Thymus (tissue), 14 donors: ENCODE measurements at places on chromosomes 1 and 21. TPM values are rescaled to one million over a fixed set of nuclear protein-coding genes. Genes with fewer than 3 reads are reported as not detected.

LCE1F gene
- total RNA-seq, result not detected

OR2T2 gene
- not detected for total RNA-seq

S100A14 gene
- 137 TPM for total RNA-seq

ACOT11 gene
- 1.3 TPM for total RNA-seq

NPR1 gene
- total RNA-seq, result 2.5 TPM

GBP3 gene
- 13.2 TPM for total RNA-seq

COL18A1 gene
- total RNA-seq, result 18.9 TPM

OPTC gene
- total RNA-seq, result 0.09 TPM

C1orf94 gene
- not detected for total RNA-seq

C8B gene
- not detected for total RNA-seq

SPATA46 gene
- total RNA-seq, result not detected

RGS8 gene
- 0.19 TPM for total RNA-seq

HSF2BP gene
- total RNA-seq, result 0.80 TPM

ABCA4 gene
- total RNA-seq, result 0.24 TPM

DCST1 gene
- not detected for total RNA-seq

NBPF4 gene
- total RNA-seq, result 0.09 TPM

RHOU gene
- 8.8 TPM for total RNA-seq

NBPF20 gene
- 2.1 TPM for total RNA-seq

DENND2C gene
- 0.47 TPM for total RNA-seq

CFAP57 gene
- total RNA-seq, result 0.42 TPM

CD1E gene
- 964 TPM for total RNA-seq
